ENCODE measurements at places on chromosomes 3 and 15. TPM values are rescaled to one million over a fixed set of nuclear protein-coding genes. Genes with fewer than 3 reads are reported as not detected.

- no peak for DNase-seq
Observed at GRCh38 chr15:45777781-45778180, 143.0 kb downstream of the SQOR start.

C3orf49 gene
- not detected for total RNA-seq

DNA sequence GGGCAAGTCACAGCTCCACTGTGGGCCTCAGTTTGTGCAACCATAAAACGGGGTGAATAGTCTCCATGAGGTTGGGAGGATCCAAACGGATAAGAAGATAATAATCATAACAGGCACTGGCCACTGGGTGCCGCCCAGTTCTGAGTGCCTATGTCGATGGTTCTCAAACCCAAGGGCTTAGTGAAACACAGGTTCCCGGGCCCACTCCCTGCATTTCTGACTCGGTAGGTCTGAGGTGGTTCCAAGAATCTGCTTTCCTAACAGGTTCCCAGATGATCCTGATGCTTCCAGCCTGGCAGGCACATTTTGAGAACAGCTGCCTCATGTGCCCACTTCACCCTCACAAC, 21.2 kb downstream of the ALS2CL start:
- no peak for DNase-seq

SLC6A20 gene
- total RNA-seq, result not detected

GRCh38 chr15:62360332-62361097, 195.4 kb upstream of the C2CD4B start:
- no peak for DNase-seq

DNA sequence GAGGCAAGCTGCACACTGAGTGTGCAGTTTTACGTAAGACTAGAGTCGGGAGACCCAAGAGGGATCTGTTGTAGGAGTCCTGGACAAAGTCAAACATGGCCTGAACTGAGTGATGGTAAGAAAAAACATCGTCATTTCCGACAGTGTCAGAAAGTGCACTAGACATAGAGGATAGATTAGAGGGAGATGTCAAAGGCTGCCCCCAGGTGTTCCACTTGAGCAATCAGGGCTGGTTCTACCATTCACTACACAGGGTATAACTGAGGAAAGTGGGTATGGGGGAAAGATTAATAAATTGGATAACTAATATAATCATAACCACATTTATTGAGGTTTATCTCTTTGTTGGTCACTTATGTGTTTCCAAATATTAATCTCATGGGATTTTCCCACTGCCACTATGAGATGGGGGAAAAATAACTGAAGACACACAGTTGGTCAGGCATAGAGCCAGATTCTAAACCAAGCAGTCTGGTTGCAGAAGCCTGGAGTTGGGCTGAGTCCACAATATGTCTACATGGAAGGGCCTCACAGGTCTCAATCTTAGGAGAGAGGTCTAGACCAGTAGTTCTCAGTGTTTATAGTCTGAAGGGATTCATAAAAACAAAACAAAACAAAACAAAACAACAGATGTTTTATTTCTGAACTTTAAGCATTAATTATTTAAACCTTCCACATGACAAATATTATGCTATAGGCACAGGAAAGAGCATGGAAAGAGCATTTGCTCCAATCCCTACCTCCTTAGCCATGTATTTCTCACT, 766.5 kb downstream of the NTRK3 start:
- DNase-seq, result no peak

DNA sequence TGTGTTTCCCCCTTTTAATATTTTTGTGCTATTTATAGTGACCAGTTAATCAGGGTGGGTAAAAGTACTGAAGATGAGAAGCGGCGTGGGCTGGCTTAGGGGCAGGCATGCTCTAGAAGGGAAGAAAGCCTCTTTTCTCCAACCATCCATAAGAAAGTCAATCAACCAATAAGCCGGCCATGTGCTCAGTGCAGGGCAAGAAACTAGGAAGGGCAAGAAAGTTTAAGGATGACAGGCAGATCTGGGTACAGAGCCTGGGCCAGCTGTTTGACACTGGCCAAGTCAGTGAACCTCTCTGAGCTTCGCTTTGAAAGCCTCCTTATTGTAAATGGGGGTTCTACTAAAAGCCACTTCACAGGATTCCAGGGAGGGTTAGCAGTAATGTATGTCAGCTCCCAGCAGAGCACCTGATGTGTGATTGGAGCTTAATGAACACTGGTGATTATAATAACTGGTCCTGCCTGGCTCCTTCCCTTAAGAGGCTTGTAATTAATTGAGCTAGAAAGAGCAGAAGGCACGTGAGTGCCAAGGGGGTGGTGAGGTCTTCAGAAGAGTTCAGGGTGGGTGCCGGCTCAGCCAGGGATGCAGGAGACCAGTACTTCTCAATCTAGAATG, 5.7 kb upstream of the CHRNA3 start:
- no peak for DNase-seq

DNA sequence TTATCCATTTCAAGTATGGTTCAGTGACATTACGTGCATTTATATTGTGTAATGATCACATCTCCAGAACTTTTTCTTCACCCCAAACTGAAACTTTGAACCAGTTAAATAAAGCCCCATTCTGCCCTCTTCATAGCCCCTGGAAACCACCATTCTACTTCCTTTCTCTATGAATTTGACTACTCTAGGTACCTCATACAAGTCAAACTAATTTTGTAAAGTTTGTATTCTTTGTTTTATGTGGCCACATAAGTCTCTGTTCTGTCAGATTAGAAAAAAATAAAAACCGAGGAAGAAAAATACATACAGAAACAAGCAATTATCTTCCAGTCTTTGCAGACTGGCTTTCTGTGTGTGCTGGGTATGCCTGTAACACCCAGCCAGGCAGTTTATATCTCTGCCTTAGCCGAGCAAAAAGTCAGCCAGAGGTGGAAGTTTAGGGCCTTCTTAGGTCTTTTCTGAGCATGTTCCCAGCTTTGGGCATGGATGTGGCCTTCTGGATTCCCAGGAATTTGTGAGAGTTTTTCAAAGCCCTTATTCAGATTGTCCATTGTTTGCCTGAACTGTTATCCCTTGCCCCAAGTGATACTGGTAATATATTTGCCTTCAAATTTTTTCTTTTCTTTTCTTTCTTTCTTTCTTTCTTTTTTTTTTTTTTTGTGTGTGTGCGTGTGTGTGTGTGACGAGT, 6.0 kb upstream of the GRAMD1C start:
- DNase-seq, result no peak

HTR3E gene
- not detected for total RNA-seq

TTC23 gene
- total RNA-seq, result 0.51 TPM

GRCh38 chr3:97504463-97504862, 260.1 kb upstream of the ARL6 start:
- DNase-seq, result no peak

- no peak for DNase-seq
Observed at GRCh38 chr3:33403756-33404155, 36.4 kb downstream of the UBP1 start.

- DNase-seq, result no peak
Observed at GRCh38 chr15:70242951-70243685, 145.4 kb upstream of the TLE3 start.

KCNAB1 gene
- not detected for total RNA-seq

CCDC39 gene
- not detected for total RNA-seq

DNA sequence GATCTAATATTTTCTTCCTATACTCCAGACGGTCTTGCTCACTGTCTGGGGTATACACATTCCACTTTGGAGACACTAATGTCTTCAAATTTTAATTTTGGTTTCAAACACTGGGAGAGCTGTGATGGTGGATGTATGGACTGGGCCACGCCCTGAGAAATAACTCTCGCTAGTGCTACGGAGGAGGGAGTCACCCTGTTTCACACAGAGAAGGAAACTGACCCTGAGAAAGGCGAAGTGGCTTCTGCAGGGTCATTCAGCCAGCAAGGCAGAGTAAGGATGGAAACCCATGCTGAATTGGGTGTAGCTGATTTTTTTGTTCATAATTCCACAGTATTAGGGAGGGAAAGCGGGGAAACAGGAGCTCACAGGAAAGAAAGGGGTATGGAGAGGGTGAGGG, 8.6 kb upstream of the SKIC8 start:
- DNase-seq, result no peak

TM4SF1 gene
- not detected for total RNA-seq

GRCh38 chr3:193982258-193982659, 153.7 kb upstream of the HES1 start:
- DNase-seq, result no peak

NRROS gene
- 14.2 TPM for total RNA-seq

ROPN1 gene
- total RNA-seq, result not detected

DNA sequence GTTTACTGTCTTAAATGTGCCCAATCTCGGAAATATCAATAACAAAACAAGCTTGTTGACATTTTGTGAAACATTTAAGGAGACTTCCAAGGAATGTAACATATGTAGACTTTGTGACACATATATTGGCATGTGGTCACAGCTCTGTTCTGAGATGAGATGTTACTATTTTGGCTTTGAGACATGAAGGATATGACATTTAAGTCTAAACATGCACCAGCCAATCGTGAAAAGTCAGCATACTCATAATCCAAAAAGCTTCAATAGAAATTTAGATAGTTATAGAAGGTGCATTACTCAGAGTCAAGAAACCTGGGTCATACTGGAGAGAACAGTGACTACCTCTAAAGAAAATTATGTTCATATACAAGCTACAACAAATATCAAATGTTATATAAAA, 13.4 kb downstream of the COMMD2 start:
- no peak for DNase-seq

DNA sequence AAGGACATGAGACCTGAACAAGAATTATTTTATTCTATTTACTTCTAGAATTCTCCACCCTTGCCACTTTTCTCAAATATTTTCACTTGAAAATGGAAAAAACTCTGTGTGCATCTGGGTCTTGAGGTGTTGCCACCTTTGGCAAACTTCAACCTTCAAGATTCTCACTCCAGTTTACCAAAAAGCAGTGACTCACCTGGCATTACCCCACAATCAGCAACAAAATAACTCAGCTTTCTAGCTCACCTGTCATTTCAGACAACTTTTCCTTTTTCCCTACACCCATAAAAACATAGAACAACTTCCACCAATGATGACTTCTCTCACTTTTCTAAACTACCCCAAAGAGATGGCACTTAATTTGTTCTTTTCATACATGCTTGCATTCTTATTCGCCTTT, 115.8 kb downstream of the DUT start:
- DNase-seq, result no peak

DNA sequence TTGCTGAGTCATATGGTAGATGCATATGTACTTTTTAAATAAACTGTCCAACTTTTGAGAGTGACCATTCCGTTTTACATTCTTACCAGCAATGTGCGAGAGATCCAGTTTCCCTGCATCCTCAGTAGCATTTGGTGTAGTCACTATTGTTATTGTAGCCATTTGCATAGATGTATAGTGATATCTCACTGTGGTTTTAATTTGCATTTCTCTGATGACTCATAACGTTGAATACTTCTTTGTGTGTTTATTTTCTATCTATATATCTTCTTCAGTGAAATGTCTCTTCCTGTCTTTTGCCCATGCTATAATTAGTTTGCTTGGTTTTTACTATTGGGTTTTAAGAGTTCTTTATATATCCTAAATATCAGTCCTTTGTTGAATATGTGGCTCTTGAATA, 255.7 kb upstream of the GRM7 start:
- DNase-seq, result no peak

GATA2 gene
- 14.0 TPM for total RNA-seq

- no peak for DNase-seq
Observed at GRCh38 chr15:80450811-80451321, 46.7 kb downstream of the ARNT2 start.

CNTN3 gene
- total RNA-seq, result not detected

DNA sequence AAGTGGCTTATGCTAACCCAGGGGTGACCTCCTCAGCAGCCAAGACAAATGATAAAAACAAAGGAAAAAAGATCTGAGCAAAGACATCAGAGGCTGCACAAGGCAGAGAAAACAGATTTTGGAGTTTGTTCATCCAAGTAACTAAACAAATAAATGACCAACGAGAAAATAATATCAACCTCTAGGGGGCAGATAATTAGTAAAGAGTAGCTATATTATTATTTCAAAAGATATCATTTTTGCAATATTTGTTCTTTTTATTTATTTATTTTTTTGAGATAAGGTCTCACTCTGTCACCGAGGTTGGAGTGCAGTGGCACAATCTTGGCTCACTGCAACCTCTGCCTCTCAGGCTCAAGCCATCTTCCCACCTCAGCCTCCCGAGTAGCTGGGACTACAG, 101.8 kb downstream of the PCCB start:
- DNase-seq, result no peak

Measured in naive thymus-derived CD4-positive, alpha-beta T cell (primary cell).